OCI-LY7 (cell line): ENCODE measurements at places on chromosomes 5 and 9. TPM values are rescaled to one million over a fixed set of nuclear protein-coding genes. Genes with fewer than 3 reads are reported as not detected.

- DNase-seq = no peak
Measured at GRCh38 chr5:120464627-120465435, 731 bp downstream of the PRR16 start.

DNA sequence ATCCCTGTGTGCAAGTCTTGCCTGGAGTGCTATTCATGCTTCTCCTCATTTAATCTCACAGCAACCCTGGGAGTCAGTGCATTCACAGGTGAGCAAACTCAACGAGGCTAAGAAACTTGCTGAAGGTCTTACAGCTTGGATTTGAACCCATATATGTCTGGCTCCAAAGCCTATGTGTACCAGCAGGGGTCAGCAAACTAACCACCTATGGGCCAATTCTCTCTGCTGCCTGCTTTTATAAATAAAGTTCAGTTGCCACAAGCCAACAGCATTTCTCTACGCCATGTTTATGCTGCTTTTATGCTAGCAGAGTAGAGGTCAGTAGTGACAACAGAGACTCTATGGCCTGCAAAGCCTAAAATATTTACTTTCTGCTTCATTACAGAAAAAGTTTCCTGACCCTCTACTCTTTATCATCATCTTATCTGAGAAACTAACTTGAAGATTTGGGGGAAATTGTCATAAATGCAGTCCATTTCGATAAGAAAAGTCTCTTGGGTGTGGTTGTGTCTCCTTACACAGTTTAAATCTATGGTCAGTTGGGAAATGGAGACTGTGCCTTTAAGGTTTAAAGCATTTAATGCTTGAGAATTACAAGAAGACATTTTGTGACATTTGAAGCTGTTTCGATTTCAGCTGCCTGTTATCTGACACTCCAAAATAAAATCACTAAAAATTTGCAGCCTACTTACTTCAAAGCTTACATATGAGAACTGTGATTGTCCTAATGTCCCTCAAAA, 137.7 kb downstream of the PRELID2 start:
- peak; percentile 34 for DNase-seq

- DNase-seq = peak; percentile 72
Measured at GRCh38 chr9:97985058-97985861, 2.1 kb downstream of the ANP32B start.

DNA sequence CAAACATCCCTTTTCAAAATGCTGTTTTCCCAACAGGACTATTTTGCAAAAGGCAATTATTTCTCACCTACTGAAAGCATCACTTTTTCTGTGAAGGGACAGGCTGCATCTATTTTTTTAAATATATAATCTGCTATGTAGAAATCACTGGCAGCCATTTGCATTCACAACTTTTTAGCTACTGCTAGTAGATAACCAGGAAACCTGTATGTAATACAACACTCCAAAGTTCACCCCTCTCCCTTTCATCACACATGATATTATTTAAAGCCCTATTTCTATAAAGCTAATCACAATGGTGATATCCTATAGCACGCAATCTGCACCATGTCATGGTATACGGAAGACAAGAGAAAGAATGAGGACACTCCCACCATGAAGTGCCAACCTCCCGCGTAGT, 9.8 kb downstream of the DMGDH start:
- no peak for DNase-seq

TMEM8B gene
- 15.7 and 19.1 TPM in 2 replicates for total RNA-seq

KIF12 gene
- not detected in 2 replicates for total RNA-seq

DNA sequence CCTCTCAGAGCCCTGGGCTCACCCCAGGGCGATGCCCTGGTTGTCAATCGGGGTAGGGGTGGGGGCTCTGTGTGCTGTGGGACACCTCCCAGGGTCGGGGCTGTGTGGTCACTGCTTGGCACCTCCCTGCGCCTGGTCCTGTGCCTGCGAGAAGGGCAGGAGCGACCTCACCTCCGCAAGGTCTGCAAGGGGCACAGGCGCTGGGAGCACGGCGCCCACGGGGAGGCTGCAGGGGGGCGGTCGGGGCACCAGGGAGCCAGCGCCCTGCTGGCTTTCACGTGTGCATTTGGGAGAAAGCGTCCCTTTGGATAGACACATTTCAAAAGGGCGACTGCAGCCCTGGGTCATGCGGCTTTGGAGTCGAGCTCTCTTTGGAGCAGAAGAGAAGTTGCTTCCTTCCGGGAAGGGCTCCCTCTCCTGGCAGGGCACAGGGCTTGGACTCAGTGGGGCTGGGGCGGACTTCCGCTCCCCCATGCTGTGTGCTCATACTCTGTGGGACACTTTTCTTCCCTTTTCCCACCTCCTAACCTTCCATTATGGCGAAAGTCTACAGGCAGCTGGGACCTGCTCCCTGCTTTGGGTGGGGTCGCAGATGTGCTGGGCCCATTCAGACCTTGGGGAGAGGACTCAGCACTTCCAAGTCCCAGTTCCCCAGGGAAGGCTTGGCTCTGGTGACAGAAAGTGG, 52.9 kb upstream of the SLC28A3 start:
- no peak for DNase-seq

DNA sequence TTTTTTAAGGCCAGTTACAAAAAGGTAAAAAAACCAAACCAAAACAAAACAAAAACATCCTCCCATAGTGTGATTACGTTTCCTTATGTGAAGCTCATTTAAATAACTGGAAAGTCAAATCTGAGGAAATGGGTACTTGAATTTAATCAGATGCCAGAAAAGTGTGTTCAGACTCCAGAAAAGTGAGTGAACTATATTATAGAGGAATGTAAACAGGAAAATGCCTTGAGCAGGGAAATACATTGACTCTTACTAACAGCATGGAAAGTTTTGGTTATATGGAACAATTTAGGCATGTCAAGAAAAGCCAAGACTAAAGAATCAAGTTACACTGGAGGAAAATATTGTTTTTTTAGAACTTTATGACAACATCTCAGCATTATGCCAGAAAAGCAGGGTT, 37.8 kb upstream of the RNF20 start:
- DNase-seq = no peak

- no peak for DNase-seq
Measured at GRCh38 chr9:33414889-33415500, 12.6 kb upstream of the AQP7 start.

DNA sequence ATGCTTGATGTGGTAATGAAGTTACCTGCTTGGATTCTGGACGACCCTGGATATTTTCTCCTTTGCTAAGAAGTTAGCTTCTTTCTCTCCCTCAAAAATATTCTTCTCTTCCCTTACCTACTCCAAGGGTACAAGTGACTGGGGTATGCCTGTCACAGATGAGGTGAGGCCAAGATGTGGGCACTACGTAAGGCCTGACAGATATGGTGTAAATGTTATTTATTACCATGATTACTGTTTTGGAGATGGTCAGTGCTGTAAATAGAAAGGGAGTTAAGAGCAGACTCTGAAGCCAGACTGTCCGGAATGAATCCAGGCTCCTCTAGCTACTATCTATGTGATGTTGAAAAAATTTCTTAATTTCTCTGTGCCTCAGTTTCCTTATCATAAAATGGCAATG, 1.1 kb upstream of the KIAA1958 start:
- DNase-seq = no peak

NKD2 gene
- total RNA-seq = 0.22 and 0.38 TPM in 2 replicates

DNA sequence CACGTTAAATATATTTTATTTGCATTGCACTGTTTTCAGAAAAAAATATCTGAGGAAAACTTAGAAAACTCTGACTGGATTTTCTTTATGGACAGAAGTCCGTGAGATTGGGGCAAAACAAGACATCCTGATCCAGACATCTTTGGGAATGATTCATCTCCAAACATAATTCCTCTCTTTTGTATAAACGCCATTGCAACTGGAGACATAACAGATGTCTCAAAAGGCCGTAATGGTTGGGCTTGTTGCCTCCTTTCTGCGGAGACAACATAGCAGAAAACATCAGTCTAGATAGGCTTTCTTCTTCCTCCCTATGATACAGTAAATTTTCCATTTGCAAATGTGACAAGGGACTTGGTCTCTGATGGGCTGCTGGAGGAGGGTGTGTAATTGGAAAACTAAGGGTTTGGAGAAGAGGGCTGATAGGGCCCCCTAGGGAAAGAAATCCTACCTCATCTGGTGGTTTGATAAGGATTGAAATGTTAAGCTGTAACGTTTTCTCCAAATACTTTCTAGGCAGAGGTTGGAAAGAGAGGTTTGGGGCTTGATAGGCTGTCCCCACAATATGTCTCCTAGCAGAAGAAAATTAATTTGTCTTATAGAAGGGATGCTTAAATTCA, 631.5 kb upstream of the ST8SIA4 start:
- no peak for DNase-seq

DNA sequence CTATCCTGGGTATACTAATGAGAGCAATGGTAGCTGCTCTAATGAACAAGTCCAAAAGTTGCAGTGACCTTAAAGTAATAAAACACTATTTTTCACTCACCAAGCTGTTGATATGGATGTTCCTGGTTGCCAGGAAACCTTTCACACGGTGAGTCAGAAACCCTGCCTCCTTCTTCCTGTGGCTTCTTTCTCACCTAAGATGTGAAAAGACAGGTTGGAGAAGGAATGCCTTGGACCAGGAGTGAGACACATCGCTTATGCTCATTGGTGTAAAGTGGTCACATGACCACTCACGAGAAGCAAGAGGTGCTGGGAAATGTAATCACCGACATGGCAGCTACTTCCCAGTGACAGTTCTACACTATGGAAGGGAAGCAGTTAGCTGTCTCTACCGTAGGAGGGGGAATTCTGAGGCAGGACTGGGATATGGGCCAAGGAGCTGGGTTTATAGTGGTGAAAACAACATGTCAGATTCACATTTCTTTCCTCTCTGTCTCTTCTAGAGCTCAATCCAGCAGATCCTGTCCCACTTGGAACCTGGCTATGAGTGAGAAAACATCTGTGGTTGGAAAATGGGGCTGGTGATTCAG, 320.4 kb upstream of the KLF4 start:
- no peak for DNase-seq

DNA sequence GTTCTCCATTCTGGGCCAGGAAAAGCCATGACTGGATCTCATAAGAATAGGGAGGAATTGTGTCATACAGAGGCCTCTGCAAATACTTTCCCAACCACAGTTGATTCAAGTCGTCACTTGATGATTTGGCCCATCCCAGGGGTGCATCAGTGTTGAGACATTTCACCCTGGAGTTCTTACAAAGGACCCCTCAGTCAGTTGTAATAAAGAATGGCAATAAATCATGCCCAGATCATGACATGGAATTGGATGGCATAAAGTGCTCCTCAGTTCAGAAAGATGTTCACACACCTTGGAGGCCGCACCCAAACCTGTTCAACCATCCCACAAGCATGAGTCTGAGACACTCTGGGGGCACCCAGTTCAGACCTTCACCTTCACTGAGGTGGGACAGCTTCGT, 168.1 kb downstream of the NR3C1 start:
- no peak for DNase-seq

TMEM174 gene
- total RNA-seq = 0.25 TPM in 1 of 2 replicates, not detected in the other

GRCh38 chr5:95879661-95880060, 57.1 kb upstream of the GLRX start:
- no peak for DNase-seq

DNA sequence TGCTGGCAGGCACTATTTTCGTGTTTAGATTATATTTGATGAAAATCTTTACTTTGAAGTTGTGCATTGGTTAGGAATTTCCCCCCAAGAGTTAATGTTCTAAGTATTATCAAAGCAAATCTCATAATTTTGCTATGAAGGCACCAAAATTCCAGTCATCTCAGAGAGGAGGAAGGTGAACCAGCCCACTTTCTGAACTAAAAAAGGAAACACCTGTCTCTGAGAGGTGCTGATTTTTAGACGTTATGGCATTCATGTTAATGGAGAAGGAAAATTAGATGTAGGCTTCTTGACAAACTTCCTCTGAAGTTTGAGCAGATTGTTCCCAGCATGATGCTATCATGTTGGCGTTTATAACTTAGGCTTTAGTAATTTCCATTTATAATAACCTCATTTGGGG, 432.9 kb upstream of the ACTBL2 start:
- no peak for DNase-seq
